ENCODE measurements at places on chromosomes 1 and 21.

DNA sequence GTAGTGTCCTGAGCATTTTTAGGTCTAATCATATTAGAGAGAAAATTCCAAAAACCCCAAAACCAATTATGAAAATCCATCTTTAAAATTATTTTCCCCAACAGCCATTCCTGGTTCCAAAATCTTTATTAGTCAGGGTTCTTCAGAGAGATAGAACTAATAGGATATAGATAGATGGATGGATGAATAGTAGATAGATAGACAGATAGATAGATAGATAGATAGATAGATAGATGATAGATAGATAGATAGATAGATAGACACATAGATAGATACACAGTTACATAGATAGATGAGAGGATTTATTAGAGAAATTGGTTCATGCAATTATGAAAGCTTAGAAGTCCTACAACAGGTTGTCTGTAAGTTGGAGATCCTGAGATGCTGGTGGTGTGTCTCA, 122.7 kb upstream of the POGK start:
- no peaks in the 10 kb centered on the region for H3K27me3 ChIP-seq
- no peak overlapping the region for H3K4me3 ChIP-seq
- no peak overlapping the region for H3K27ac ChIP-seq
- no peaks in the 10 kb centered on the region for H3K4me1 ChIP-seq
- DNase-seq: no peak

DNA sequence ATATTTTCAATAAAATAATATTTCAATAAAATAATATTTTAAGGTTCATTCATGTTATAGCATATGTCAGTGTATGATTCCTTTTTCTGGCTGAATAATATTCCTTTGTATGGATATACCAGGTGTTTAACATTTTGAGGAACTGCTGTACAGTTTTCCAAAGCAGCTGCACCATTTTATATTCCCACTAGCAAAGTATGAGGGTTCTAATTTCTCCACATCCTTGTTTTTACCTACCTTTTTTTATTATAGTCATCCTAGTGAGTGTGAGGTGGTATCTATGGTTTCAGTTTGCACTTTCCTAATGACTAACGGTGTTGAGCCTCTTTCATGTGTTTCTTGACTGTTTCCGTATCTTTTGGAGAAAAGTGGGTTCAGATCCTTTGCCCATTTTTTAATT, 5.2 kb downstream of the DEGS1 start:
- H3K36me3 ChIP-seq: peaks cover 36% of the 10 kb centered on the region
- H3K27me3 ChIP-seq: no peaks in the 10 kb centered on the region

- H3K27me3 ChIP-seq: no peaks in the 10 kb centered on the region
- H3K27ac ChIP-seq: no peak overlapping the region
- no peaks in the 10 kb centered on the region for H3K4me1 ChIP-seq
- no peak overlapping the region for H3K4me3 ChIP-seq
These were observed 359.1 kb downstream of the BARHL2 start for GRCh38 chr1:90357995-90358394.

DNA sequence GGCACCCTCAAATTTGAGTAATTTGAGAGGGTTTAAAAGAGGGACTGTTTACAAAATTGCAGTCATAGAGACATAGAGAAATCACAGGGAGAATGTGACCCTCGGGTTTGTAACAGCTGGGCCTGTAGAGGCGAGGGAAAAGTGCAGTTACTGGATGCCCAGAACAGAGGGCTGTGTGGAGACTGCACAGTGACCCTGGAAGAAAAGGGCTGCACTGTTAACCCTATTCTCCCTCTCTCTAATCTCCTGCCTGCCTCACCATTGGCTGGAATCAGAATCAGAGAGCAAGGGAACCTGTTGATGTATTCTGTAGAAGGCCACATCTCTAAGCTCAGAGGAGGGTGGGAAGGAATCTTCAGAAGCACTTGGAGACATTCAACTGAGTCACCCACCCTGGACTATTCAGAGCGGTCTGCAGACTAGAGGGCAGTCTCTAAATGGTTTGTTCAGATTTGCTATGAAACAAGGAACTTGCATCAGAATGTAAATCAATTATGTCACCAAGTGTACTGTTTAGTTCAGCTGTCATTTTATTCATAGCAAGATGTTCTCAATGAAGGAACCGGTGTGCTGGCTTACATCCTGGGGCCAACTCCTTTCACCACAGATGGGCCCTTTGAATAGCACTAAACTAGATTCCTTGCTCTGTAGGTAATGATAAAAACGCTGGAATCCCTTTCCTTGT, 132.2 kb upstream of the HOOK1 start:
- DNase-seq: peak; percentile 69
- peaks cover 28% of the 10 kb centered on the region for H3K4me1 ChIP-seq
- H3K4me3 ChIP-seq: no peak overlapping the region

- H3K4me3 ChIP-seq: no peak overlapping the region
- H3K36me3 ChIP-seq: no peaks in the 10 kb centered on the region
- H3K4me1 ChIP-seq: no peaks in the 10 kb centered on the region
- DNase-seq: no peak
- H3K27ac ChIP-seq: no peak overlapping the region
These were observed 58.7 kb upstream of the ZC3H12A start for GRCh38 chr1:37415611-37416244.

GRCh38 chr1:160777486-160778089, 18.4 kb upstream of the LY9 start:
- no peak overlapping the region for H3K4me3 ChIP-seq
- no peak overlapping the region for H3K27ac ChIP-seq
- DNase-seq: peak; percentile 47

DNA sequence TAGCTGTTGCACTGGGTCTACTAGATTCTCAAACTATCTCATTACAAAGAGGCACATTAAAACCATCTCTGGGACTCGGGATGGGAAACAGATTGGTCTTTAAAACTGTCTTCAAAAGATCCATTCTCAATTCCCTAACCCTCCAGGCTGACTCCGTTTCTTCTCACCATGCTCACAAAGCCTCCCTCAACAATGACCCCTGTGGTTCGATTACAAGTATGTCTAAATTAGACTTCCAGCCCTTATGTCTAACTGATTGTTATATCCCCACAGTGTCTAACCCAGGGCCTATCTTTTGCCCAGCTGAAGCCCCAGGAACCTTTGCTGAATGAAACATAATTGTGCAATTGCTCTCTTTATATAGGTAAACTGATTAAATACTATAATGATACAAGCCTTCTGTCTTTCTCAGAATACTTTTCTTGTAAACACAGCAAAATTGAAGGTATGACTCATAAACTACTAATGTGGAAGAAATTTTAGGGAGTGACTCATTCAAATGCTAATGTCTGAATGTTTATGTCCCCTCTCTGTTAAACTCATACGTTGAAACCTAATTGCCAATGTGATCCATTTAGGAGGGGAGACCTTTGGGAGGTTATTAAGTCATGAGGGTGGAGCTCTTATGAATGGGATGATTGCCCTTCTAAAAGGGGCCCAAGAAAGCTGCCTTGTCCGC, 65.6 kb upstream of the DAB1 start:
- DNase-seq: no peak
- no peak overlapping the region for H3K4me3 ChIP-seq
- H3K4me1 ChIP-seq: no peaks in the 10 kb centered on the region
- no peaks in the 10 kb centered on the region for H3K27me3 ChIP-seq
- H3K27ac ChIP-seq: no peak overlapping the region

GRCh38 chr1:24481101-24481500, 21.5 kb upstream of the RCAN3 start:
- no peaks in the 10 kb centered on the region for H3K36me3 ChIP-seq
- H3K4me3 ChIP-seq: peak overlapping the region; percentile 33
- H3K4me1 ChIP-seq: peaks cover 27% of the 10 kb centered on the region
- H3K27ac ChIP-seq: peak overlapping the region; percentile 81
